ENCODE measurements at places on chromosomes 13 and 19.

- no peak for DNase-seq
Observed at GRCh38 chr13:102237230-102237629, 164.6 kb downstream of the FGF14 start.

DNA sequence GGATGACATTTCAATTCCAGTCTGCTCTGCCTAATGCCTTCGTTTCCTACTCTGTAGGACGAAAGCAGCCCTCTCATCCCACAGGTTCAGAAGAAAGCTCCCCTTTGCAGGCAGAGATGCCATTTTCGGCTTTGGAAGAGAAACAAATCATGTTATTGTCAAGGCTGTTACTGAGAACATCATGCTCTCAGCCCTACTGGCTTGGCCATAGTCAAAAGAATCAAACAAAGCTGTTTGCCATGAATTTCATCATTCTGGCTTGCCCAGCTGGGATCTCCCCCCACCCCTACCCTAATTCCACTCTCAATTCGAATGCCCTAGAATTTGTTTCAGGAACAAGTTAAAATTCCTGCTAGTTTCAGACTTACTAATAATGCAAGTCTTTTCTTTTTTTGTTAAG, 162.3 kb upstream of the SERP2 start:
- DNase-seq = no peak

DNA sequence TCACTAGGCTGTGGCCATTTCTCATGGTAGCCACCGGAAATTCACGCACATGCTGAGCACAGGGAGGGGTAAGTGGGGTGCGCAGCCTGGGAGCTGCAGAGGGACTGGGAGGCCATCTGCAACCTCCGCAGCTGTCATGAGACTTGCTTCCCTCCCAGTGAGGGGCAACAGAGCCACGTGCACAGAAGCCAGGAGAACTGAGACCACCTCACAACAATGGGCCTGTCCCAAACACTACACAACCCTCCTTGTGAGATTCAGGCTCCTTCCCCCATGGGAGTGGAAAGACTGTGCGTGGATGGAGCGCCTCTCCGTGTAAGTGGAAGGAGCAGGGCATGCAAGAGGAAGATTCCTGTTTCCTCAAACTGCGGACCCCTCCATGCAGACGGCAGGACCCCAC, 8.8 kb downstream of the C3 start:
- DNase-seq = no peak

DNA sequence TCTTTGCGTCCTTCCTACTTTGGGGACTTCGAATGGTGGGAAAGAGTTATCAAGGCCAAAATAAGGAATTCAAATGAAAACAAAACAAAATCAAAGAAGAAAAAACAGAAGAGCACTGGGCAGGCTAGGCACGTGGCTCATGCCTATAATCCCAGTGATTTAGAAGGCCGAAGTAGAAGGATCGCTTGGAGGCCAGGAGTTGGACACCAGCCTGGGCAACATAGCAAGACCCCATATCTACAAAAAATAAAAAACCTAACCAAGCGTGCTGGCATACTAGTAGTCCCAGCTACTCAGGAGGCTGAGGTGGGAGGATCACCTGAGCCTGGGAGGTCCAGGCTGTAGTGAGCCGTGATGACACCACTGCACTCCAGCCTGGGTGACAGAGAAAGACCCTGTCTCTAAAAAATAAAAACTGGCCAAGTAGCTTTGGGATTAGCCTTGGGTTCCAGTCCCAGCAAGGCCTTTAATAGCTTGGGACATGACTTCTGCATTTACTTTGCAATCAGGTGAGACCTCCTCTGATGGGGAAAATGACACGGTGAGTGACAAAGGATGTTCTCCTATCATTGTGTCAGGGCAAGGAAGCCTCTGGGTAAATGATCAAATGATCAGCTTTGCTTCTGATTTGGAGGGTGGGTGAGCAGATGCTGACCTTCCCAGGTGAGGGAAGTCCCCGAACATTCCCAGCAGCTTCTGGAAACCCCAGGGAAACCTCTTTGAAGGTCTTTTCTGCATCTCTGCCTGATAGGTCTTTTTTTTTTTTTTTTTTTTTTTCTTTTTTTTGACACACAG, 7.1 kb downstream of the ICAM1 start:
- no peak for DNase-seq

DNA sequence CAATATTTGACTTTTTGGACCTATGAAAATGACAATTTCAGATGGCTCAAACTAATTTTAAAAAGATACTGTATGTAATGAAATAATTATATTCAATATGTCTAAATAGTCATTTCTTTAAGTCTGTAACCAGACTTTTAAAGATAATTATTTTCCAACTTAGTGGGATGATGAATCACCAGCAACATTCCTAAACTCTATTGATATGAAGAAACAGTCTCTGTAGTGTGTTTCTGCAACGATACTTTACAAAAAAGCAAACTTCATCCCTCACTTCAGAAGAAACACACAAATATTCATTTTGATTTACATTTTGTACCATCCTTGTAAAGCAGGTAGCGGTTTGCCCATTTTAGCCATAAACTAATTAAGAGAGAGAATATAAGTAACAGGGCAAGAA, 417.4 kb downstream of the EFNB2 start:
- DNase-seq = no peak

GRCh38 chr13:106163426-106163825, 372.0 kb downstream of the EFNB2 start:
- DNase-seq = no peak

DNA sequence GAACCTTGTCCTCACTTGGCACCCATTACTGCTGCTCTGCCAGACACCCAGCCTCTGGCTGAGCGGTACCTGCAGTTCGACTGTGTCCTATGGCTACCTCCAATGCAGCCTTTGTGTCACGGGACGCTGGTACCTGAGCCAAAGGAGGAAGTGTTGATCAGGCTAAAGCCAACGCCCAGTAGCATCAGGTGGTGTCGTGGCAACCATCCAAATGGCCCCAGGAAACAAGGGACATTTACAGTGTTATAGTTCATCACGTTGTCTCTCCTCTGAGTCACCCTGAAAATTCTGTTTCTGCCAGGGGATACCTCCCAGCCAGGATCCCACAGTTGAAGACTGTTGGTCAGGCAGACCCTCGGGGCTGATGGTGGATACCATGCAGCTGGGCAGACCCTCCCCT, 10.1 kb downstream of the RHPN2 start:
- DNase-seq = no peak

- DNase-seq = no peak
Observed at GRCh38 chr13:46896341-46897137, at the start of gene HTR2A. TSS of gene HTR2A (minus strand) at chr13:46897053. CDS start at chr13:46895906, 1,147 bp downstream.

Measured in stimulated activated CD8-positive, alpha-beta memory T cell treated with anti-CD3 and anti-CD28 coated beads, Interleukin-15, amount 100 ng/mL, for 48 hours (primary cell).